Naive thymus-derived CD4-positive, alpha-beta T cell (primary cell): ENCODE measurements at places on chromosomes 13 and 19.

GRCh38 chr13:33472446-33472845 lies 186.9 kb upstream of the STARD13 start:
- no peak for DNase-seq

GRCh38 chr13:104979281-104980030 lies 1556.0 kb downstream of the EFNB2 start:
- DNase-seq, result no peak

DNA sequence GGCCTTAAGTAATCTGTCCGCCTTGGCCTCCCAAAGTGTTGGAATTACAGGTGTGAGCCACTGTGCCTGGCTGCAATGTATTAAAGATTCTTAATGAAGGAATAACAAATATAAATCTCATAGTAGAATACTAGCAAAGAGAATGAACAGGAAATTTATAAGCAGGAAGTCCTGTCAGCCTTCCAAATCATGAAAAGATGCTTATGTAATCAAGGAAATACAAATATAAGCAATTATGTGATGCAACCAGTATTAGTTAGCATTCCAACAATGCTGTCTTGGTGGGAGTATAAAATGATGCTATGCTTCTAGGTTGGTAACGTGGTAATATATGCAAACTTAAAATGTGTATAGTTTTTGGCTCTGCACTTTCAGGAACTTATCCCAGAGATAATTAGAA lies 133.8 kb downstream of the PDS5B start:
- DNase-seq, result no peak

- no peak for DNase-seq
These were observed at the start of gene SOX1 for GRCh38 chr13:112067116-112067741. Gene SOX1, plus strand, starts transcription at chr13:112067149. Its CDS starts 510 bp downstream, at chr13:112067659.

DNA sequence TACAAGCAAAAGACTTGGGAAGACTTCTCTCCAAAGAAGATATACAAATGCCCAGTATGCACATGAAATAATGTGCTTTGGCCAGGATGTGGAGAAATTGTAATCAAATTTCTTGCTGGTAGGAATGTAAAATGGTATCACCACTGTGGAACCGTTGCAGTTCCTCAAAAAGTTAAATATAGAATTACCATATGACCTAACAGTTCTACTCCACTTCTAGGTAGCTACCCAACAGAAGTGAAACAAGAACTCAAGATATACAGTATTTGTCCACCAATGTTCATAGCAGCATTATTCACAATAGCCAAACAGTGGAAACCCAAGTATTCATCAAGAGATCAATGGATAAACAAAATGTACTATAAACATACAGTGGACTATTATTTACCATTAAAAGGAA lies 95.0 kb upstream of the KLF5 start:
- no peak for DNase-seq

GRCh38 chr19:18762125-18763023 lies 28.7 kb downstream of the COMP start:
- DNase-seq, result no peak

- DNase-seq, result no peak
These were observed 181.3 kb downstream of the PCDH9 start for GRCh38 chr13:67048821-67049150.

DNA sequence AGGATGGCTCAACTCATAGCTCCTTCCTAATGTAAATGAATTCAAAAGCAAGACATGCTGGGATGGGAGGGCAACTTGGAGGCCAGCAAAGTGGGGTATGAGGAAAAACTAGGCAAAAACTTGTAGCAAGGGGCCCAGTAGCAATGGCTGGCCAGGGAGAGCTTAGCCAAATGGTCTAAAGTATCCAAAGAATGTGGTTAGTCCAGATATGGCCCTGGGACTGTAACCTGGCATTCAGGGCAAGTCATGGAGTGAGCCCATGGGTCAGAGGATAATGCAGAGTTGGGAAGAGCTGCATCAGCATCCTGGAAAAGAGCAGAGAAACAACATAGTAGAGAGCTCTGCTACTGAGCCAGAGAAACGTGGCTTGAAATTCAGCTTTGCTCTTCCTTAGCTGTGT lies 191.7 kb downstream of the SUCLA2 start:
- DNase-seq, result no peak

DNA sequence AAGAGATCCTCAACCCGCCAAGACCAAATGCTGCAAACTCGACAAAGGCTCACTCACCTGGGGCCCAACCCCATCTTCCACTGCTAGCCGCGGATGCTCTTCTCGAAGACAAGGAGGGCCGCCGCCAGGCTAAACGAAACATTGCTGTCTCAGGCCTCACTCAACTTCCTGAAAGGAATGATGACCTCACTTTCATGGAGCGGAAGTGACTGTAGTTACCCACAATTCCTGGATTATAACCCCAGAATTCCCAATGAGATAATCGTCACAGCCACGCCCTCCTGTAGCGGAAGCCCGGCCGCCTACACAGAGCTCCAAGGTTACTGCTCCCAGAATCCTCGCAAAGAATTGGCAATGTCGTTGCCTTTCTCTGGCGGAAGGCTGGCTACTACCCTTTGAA lies 10.5 kb upstream of the ZNF112 start:
- DNase-seq, result no peak

DNA sequence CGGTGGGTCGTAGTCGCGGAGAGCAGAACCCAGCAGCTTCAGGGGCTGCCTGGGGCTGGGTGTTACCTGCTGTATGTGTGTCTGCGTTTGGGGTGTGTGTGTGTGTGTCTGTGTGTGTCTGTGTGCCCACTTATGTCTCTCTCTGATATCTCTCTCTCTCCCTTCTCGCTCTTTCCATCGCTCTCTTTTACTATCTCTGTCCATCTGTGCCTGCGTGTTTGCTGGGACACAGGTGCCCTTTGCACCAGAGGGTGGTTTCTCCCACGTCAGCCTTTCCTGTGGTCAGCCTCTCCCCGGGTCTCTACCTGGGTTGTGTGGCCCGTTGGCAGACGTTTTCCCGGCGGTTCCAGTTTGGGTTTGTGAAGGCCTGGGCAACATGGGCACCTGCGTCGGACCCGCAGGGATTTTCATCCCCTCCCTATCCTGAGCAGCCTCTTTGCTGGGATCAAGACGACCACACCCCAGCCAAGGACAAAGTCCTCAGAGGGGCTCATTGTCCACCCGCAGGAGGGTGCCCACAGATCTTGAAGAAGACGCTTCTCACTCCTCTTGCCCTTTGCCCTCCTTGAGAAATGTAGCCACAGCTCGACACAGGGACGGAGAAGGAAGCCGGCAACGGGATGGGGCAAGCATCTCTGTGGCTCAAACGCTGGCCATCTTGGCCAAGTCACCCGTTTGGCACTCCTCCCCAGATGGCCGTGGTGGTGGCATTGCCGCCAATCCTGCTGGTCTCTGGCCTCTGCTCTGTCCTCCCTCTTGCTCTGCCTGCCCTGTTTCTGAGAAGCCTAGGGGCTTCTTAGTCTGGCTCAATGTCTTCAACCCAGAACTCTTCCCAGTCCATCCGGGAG lies 43.3 kb downstream of the ZNF146 start:
- DNase-seq, result no peak

DNA sequence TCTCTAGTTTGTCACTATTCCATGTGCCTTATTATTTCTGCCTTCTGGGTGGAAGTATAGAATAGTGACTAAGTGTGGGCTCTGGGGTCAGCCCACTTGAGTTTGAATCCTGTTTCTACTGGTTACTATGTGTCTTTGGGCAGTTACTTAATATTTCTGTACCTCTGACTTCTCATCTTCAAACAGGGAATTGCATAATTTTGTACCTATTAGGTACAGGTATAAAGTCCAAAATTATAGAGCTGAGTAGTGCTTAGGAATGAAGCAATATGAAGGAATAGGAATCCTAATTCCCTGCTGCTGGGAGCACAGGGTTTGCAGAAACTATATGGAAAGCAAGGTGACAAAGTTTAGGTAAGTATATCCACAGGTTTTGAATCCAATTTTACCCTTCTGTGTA lies 564.5 kb downstream of the GPC5 start:
- no peak for DNase-seq

GRCh38 chr13:48235341-48236135 lies 2.5 kb downstream of the ITM2B start:
- DNase-seq, result no peak

DNA sequence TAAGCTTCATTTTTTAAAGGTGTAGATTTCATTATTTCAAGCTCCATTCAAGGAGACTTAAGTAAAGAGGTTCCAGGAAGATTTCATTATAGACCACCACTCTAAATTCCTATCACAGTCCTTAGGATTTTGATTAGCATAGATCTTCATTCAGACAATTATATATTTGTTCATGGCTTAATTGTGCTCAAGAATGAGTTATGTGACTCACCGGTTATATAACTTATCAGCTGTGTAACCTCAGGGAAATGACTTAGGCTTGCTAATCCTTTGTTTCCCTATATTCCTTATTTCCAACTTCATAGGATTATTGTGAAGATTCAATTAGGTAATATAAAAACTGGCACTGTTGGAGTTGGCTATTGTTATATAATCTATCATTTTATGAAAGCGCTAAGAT lies 632.8 kb upstream of the SPRY2 start:
- DNase-seq, result no peak
